ENCODE measurements at places on chromosomes 4 and X.

- no peak for DNase-seq
Measured at GRCh38 chrX:39426101-39426500, 624.8 kb downstream of the MID1IP1 start.

DNA sequence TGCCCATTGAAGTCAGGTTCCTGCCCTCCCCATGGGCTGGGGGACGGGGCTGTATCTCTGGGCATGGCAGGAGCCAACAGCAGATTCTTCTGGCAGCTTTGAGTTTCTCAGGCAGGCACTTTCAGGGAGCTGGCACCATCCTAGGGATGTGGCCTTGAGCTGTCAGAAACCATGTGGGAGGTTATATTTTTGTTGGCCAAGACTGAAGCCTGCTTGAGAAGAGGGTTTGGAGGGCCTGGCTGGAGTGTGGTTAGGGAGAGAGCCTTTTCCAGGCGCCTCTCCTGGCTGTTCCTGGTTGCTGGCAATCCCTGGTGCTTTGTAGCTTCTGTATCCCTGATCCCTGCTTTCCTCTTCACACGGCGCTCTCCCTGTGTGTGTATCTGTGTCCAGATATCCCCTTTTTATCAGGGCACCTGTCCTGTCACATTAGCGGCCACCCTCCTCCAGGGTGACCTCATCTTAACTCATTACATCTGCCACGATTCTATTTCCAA lies 30.6 kb upstream of the SORCS2 start:
- peak; percentile 73 for DNase-seq

GRCh38 chrX:40012868-40013265 lies 84.9 kb downstream of the BCOR start:
- DNase-seq, result peak; percentile 20

DNA sequence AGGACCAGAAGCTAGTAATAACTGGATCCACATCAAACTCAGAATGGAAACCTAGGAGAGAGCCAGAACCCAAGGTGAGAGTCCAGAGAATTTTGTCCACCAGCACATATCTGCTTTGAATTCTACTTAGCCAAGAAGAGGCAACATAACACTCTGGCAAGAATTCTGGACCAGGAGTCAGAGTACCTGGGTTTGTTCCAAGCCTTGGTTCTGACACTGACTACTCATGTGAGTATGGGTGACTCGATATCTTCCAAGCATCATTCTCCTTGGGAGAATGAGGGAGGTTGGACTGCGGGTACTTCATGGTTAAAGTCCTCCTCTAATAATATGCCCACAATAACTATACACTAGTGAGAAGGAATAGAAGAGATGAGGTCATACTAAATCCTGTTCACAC lies 144.0 kb upstream of the JADE1 start:
- no peak for DNase-seq

DNA sequence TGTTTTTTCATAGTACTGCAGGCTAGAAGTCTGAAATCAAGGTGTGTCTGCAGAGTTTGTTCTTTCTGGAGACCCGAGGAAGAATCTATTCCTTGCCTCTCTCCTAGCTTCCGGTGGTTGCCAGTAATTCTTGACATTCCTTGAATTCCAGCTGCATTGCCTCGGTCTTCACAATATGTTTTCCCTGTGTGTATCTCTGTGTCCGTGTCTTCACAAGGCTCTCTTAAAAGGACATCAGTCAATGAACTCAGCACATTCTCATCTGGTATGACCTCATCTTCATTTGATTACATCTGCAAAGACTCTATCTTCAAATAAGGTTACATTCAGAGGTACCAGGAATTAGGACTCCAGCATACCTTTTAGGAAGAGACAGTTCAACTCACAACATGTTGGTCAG lies 163.4 kb downstream of the BANK1 start:
- DNase-seq, result peak; percentile 73

- DNase-seq, result no peak
Measured at GRCh38 chrX:154360155-154360713, 14.2 kb downstream of the FLNA start.

- no peak for DNase-seq
Measured at GRCh38 chr4:60345392-60345791, 854.7 kb upstream of the ADGRL3 start.

GRCh38 chrX:115584696-115585095 lies 23.7 kb downstream of the PLS3 start:
- DNase-seq, result peak; percentile 47

DNA sequence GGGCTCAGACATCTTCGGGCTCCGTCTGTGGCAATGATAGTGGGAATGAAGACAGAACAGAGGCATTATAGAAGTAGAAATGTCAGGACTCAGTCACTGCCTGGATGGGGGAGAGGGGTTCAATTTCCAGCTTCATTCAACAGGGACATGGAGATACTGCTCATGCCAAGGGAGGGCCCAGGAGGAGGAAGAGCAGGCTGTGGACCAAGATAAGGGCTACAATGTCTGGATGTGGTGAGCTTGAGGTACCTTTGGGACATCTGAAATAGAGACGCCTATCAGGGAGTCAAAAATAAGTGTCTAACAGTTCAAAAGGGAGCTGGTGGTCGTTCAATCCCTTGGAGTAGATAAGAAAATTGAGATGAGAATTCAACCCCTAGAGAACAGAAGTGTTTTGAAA lies 34.5 kb downstream of the ELF4 start:
- DNase-seq, result no peak

- DNase-seq, result no peak
Measured at GRCh38 chrX:74325130-74326059, 21.4 kb downstream of the ZCCHC13 start.

DNA sequence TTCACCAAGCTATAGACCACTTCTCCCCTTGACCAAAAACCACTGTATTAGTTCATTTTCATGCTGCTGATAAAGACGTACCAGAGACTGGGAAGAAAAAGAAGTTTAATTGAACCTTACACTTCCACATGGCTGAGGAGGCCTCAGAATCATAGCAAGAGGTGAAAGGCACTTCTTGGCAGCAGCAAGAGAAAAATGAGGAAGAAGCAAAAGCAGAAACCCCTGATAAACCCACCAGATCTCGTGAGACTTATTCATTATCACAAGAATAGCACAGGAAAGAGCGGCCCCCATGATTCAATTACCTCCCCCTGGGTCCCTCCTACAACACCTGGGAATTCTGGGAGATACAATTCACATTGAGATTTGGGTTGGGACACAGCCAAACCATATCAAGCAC lies 97.8 kb downstream of the DOCK11 start:
- DNase-seq, result no peak

GRCh38 chr4:35182451-35182850 lies 1061.9 kb downstream of the ARAP2 start:
- no peak for DNase-seq

DNA sequence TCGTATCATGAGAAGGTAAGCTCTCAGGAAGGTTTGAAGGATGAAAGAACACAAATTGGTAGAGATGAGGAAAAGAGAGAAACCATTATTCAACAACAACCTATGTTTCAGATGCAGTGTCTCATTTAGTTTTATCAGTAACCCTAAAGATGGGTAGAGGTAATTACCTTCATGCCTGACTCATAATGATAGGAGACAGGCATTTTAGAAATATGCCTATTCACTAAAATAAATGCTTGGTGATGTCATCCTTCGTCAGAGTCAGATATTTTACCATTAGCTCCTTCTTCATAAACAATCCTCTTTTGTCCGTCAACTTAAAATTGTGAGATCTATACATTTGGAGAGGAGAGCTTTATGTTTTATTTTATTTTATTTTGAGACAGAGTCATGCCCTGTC lies 21.5 kb upstream of the RNF150 start:
- DNase-seq, result peak; percentile 25

- DNase-seq, result peak; percentile 71
Measured at GRCh38 chr4:476501-476900, 22.5 kb downstream of the ZNF721 start.

GRCh38 chr4:37762294-37762990 lies 64.0 kb upstream of the PGM2 start:
- no peak for DNase-seq

- peak; percentile 10 for DNase-seq
Measured at GRCh38 chr4:119785963-119786362, 157.4 kb upstream of the PDE5A start.

- DNase-seq, result no peak
Measured at GRCh38 chr4:3708103-3708510, 58.1 kb upstream of the ADRA2C start.

DNA sequence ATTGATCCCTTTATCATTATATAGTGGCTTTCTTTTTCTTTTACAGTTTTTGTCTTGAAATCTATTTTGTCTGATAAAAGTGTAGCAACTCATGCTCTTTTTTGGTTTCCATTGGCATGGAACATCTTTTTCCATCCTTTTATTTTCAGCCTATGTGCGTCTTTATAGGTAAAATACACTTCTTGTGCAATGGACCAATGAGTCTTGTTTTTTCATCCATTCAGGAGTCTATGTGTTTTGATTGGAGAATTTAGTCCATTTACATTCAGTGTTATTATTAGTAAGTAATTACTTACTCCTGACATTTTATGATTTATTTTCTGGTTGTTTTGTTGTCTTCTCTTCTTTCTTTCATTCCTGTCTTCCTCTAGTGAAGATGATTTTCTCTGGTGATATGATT lies 66.4 kb upstream of the IL2 start:
- no peak for DNase-seq

DNA sequence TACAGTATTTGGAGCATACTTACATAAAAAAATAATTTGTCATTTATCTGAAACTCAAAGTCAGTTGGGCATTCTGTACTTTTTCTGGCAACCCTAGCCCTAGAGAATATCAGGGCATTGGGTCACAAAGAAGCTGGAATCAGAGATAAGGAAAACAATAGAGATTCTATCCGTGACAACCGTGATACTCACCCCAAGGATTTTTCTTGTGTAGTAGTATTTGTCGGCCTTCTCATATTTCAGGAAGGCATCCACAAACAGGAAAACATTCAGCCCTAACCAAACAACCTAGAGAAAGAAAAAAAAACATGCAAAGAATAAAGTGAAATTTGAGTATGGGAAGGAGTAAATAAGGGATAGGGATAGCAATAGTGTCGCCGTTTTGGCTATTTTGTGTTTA lies 3.6 kb downstream of the NOX1 start:
- DNase-seq, result no peak

DNA sequence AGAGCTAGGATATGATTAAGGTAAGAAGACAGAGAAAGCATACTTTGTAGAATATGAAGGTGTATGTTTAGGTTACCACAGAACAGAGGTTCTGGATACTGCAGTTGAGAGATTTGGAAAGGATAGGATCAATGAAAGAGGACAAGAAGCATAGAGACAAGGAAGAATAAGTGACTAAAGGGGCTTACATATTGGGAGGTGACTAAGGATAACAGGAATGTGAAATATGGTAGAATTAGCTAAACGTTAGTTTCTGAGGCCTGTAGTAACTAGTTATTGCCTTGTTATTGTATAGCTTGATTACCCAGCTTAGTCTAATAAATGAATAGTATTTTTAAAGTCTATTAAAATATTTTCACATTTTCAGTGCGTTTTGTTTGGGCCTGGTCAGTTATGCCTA lies 38.2 kb downstream of the CENPI start:
- DNase-seq, result peak; percentile 5

DNA sequence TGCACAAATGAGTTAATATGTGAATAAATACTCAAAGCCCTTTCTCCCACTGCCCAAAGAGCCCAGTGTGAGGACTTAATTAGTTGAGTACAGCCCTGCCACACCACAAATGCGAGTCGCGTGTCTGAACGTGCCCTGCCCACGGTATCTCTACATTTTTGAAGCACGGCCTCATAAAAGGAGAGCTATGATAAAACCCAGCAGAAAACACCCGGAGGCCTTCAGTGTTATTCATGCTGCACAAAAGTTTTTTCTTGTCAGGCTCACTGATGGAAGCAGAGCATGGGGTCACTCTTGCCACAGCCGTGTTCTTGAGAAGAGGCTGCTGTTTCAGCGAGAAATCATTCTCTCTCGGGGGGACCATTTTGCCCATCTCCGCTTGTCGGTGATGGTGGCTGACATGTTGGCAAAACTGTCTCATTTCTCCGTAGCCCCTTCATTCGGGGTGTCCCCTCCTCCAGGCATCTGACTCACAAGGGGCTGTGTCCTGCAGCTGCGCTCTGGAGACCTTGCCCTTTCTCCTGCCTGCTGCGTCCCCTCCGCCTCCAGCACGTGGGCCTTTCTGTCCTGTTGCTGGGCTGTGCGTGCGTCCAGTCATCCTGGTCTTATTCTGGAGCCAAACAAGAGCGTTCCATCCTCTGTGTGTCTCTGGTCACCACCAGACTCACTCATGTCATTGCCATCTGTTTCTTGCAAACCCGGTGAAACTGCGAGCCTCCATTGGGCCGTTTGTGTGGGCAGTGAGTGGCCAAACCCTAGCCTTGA lies 88.8 kb downstream of the SORCS2 start:
- DNase-seq, result peak; percentile 36

GRCh38 chr4:33071535-33071934 lies 2351.4 kb downstream of the PCDH7 start:
- peak; percentile 52 for DNase-seq

DNA sequence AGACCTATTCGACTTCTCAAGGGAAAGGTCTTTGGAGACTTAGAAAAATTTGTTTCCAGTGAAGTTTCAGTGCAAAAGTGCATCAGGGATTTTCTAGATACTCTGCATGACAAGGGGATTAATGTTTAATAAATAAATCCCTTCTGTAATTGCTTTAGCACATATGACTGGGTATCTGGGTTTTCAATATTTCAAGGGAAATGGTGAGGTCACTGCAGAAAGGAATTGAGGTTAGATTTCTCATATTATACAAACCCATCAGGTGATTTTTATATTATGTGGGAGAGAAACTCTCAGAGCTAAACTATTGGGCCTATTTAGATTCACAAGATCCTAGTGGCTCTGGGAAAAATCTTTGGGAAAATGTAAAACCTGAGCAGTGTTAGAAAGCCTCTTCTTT lies 48.3 kb upstream of the SLC4A4 start:
- peak; percentile 38 for DNase-seq

DNA sequence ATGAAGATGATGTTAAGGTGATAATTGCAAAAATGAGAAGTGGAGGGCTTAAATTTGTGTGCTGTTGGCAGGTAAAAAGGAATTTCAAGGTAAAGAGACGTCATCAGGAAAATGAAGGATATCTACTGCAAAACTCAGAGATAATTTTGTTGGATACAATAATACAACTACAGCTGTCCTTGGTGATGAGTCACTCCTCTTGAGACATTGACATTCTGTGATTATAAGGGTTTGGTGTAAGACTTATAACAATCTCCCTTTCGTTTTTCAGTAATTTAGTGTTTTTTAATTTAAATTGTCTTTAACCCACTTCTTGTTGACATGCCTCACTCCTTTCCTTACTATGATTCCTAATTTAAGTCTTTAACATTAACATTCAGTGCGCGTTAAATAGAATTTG lies 1074.1 kb upstream of the SLIT2 start:
- DNase-seq, result peak; percentile 41

- DNase-seq, result no peak
Measured at GRCh38 chrX:50456712-50457484, 13.7 kb downstream of the DGKK start.

DNA sequence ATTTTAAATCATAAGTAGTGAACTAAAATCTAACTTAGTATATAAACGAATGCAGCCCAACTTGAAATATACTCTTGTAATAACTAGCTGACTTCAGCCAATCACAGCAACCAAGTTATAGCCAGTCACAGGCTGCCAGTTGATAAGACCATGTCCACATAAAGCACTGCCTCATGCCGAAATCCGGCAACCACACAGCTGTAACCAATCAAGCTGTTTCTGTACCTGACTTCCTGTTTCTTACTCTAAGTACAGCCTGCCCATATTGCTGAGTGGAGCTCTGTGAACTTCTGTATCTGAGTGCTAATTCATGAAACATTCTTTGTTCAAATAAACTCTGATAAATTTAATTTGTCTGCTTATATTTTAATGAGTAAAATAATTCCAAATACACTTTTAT lies 805.3 kb upstream of the EPHA5 start:
- DNase-seq, result no peak

GRCh38 chrX:32847921-32848320 lies 363.4 kb downstream of the DMD start:
- no peak for DNase-seq
